Testis (tissue), 5 donors: ENCODE measurements at places on chromosomes 11 and 22. TPM values are rescaled to one million over a fixed set of nuclear protein-coding genes. Genes with fewer than 3 reads are reported as not detected.

The C2CD2L gene
- total RNA-seq, result 12.3 TPM

The MS4A15 gene
- total RNA-seq, result 0.56 TPM

The TSPAN18 gene
- total RNA-seq, result 2.1 TPM

The OR4D11 gene
- not detected for total RNA-seq

The CAPN1 gene
- total RNA-seq, result 85.3 TPM

The B3GAT1 gene
- total RNA-seq, result 3.0 TPM

- H3K27me3 ChIP-seq, result no peaks in the 10 kb centered on the region
- no peak overlapping the region for H3K27ac ChIP-seq
- peaks cover 4% of the 10 kb centered on the region for H3K4me1 ChIP-seq
- no peaks in the 10 kb centered on the region for H3K36me3 ChIP-seq
- peak; percentile 80 for DNase-seq
Measured at GRCh38 chr11:44519989-44520737, 45.3 kb upstream of the CD82 start.

- DNase-seq, result no peak
- no peak overlapping the region for H3K4me3 ChIP-seq
- H3K27ac ChIP-seq, result no peak overlapping the region
- no peaks in the 10 kb centered on the region for H3K27me3 ChIP-seq
Measured at GRCh38 chr22:28187612-28188011, 268.6 kb upstream of the PITPNB start.

DNA sequence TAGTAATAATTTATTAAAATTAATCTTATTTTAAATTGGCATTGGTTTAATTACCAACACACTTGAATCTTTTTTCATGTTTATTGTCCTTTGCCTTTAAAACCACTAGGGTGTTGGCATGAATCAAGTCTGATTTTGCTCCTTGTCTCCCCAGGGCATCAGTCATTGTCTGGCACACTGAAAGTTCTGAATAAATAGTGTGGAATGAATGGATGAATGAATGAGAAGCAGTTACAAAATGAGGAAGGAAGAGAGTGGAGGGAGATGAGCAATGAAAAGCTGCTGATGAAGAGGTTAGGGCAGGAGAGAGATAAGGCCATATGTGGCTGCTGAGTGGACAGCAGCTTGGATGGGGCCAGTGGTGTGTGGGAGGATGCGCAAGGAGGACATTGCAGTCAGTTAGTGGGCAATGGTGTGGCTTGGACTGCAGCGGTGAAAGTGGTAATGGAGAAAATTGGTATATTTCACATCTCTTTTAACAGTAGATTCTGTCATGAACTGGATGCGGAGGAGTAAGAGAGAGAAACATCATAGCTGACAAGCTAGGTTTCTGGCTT is 132.0 kb downstream of the SPON1 start:
- H3K4me3 ChIP-seq, result no peak overlapping the region
- DNase-seq, result no peak
- H3K27ac ChIP-seq, result no peak overlapping the region
- no peaks in the 10 kb centered on the region for H3K36me3 ChIP-seq
- no peaks in the 10 kb centered on the region for H3K4me1 ChIP-seq

GRCh38 chr11:45150301-45150700 is 3.9 kb downstream of the PRDM11 start:
- H3K4me1 ChIP-seq, result peaks cover 24% of the 10 kb centered on the region

- H3K27ac ChIP-seq, result no peak overlapping the region
- no peaks in the 10 kb centered on the region for H3K4me1 ChIP-seq
- no peak for DNase-seq
Measured at GRCh38 chr11:103940551-103940950, 95.9 kb upstream of the DDI1 start.

DNA sequence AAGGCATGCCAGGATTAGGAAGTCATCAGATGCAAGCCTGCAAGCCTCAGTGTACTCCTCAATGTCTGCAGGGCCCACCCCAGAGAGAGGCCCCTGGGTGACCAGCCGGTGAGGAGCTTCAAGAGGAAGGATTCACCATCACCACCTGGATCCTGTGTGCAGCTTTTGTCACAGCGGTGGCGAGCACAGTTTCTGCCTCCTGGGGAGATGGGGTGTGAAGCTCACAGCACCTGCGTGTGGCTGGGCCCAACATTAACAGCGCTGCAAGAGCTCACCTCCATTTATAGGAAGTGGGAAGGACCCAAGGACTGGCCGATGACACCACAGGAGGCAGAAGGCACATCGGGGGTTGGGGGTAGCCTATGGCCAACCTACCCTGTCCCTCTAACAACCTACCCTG is 235.3 kb downstream of the CTTN start:
- no peaks in the 10 kb centered on the region for H3K36me3 ChIP-seq
- no peak overlapping the region for H3K4me3 ChIP-seq
- no peak for DNase-seq
- peaks cover 1% of the 10 kb centered on the region for H3K4me1 ChIP-seq

- DNase-seq, result no peak
- no peak overlapping the region for H3K4me3 ChIP-seq
- H3K27me3 ChIP-seq, result no peaks in the 10 kb centered on the region
- no peaks in the 10 kb centered on the region for H3K4me1 ChIP-seq
- H3K27ac ChIP-seq, result no peak overlapping the region
- H3K36me3 ChIP-seq, result no peaks in the 10 kb centered on the region
Measured at GRCh38 chr11:73401217-73401923, 25.2 kb downstream of the RELT start.

DNA sequence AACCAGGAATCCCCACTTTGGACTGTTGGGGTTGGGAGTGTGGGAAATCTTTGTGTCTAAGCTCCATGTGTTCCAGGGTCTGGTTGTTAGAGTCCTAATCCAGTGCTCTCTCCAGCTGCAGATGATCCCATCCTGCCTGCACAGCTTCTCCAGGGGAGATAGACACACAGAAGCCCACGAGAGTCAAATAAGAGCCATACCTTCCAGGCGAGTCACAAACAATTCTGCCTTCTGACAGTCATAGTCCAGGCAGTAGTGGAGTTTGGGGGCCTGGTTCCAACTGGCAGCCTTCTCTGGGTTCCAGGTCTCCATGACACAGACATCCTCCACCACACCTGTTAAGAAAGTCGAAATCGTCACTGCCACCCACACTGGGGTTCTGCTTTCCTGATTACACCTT is 32.1 kb downstream of the SYT13 start:
- no peaks in the 10 kb centered on the region for H3K4me1 ChIP-seq
- no peak for DNase-seq
- H3K27ac ChIP-seq, result no peak overlapping the region
- no peaks in the 10 kb centered on the region for H3K27me3 ChIP-seq
- no peaks in the 10 kb centered on the region for H3K36me3 ChIP-seq

GRCh38 chr11:78833237-78833636 is 258.6 kb upstream of the NARS2 start:
- DNase-seq, result no peak
- H3K4me3 ChIP-seq, result no peak overlapping the region
- no peak overlapping the region for H3K27ac ChIP-seq
- no peaks in the 10 kb centered on the region for H3K4me1 ChIP-seq
- no peaks in the 10 kb centered on the region for H3K27me3 ChIP-seq
- no peaks in the 10 kb centered on the region for H3K36me3 ChIP-seq

- no peak overlapping the region for H3K4me3 ChIP-seq
- no peaks in the 10 kb centered on the region for H3K27me3 ChIP-seq
- H3K36me3 ChIP-seq, result no peaks in the 10 kb centered on the region
- DNase-seq, result no peak
- H3K27ac ChIP-seq, result no peak overlapping the region
- no peaks in the 10 kb centered on the region for H3K4me1 ChIP-seq
Measured at GRCh38 chr22:19797086-19798002, 36.8 kb downstream of the TBX1 start.

GRCh38 chr11:28139841-28140415 is 31.7 kb downstream of the METTL15 start:
- no peaks in the 10 kb centered on the region for H3K4me1 ChIP-seq
- no peak for DNase-seq
- H3K4me3 ChIP-seq, result no peak overlapping the region
- no peak overlapping the region for H3K27ac ChIP-seq
- H3K36me3 ChIP-seq, result no peaks in the 10 kb centered on the region

- no peak overlapping the region for H3K27ac ChIP-seq
- H3K27me3 ChIP-seq, result no peaks in the 10 kb centered on the region
- no peaks in the 10 kb centered on the region for H3K36me3 ChIP-seq
Measured at GRCh38 chr22:43883012-43883661, 8.7 kb downstream of the PNPLA5 start.

DNA sequence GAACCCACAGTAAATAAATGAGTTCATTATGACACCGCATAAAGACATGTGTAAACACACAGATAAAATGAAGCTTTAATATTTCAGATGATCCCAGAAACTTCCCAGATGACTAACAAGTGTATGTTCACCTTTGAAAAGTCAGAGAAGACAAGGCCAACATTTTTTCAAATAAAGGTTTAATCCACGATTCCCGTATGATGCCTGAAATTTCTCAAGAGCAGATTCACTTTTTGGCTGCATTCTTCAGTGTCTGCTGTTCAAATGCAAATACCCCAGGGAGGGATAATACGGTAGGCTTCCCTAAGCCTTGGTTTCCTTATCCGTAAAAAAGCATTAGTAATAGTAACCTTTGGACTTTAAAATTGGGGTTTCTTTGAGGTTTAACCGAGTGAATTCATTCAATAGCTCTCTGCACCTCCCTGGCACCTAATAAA is 62.5 kb downstream of the SYTL2 start:
- no peak for DNase-seq
- no peaks in the 10 kb centered on the region for H3K27me3 ChIP-seq
- no peak overlapping the region for H3K27ac ChIP-seq
- no peak overlapping the region for H3K4me3 ChIP-seq
- no peaks in the 10 kb centered on the region for H3K36me3 ChIP-seq

GRCh38 chr22:44971651-44972362 is 38.0 kb downstream of the PHF21B start:
- no peak overlapping the region for H3K4me3 ChIP-seq
- H3K4me1 ChIP-seq, result no peaks in the 10 kb centered on the region
- H3K27me3 ChIP-seq, result no peaks in the 10 kb centered on the region
- DNase-seq, result no peak
- no peak overlapping the region for H3K27ac ChIP-seq

- H3K27ac ChIP-seq, result no peak overlapping the region
- no peak overlapping the region for H3K4me3 ChIP-seq
- H3K27me3 ChIP-seq, result no peaks in the 10 kb centered on the region
- peaks cover 4% of the 10 kb centered on the region for H3K4me1 ChIP-seq
Measured at GRCh38 chr22:17726006-17726927, 48.0 kb downstream of the BID start.

DNA sequence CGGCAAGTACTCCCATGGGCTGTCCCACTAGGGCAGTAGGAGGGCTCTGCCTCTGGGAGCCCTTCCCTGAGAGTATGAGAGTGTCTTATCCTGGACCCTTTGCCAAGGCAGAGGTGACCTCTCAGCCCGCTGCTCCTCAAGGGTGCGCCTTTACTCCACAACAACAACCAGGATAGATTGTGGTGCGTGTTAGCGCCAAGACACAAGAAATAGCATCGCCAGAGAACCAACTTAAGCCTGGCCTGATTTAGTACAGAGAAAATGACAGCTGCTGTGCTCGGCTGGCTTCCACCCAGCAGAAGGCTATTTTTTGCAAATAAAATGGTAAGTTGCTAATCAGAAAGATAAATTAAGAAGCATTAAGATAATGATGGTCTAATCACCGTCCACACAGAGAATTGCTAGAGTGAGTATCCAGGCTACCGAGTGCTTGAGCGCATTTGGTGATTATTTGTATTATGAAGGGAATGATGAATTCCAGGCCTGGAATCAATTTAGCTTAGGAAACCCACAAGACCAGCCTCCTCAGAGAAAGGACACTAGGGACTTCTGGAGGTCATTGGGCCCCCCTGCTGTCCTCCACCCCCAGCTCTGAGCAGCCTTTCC is 119.8 kb downstream of the PKNOX2 start:
- H3K36me3 ChIP-seq, result no peaks in the 10 kb centered on the region
- H3K27ac ChIP-seq, result no peak overlapping the region
- no peak for DNase-seq
- peaks cover 29% of the 10 kb centered on the region for H3K4me1 ChIP-seq

GRCh38 chr11:94793002-94793401 is 24.8 kb downstream of the AMOTL1 start:
- H3K27ac ChIP-seq, result no peak overlapping the region
- H3K27me3 ChIP-seq, result no peaks in the 10 kb centered on the region
- no peak for DNase-seq
- peaks cover 28% of the 10 kb centered on the region for H3K4me1 ChIP-seq
- H3K36me3 ChIP-seq, result no peaks in the 10 kb centered on the region
- H3K4me3 ChIP-seq, result no peak overlapping the region

DNA sequence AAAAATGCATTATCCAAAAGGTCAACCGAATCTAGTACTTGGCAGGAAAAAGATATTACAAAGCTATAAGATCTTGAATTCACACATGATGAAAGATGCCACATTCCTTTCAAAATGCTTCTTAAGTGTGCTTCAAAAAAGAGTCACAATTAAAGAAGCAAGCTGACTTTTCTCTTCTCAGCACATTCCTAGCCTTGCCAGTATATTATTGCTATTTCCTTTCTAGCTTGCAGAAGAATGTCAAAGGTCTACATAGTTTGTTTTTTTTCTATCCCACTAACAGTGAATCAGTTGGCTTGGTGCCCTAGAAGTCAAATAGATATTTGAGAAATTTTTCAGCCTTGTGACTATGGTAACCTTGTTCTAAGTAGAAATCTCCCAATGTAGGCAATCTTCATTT is 56.8 kb downstream of the GUCY1A2 start:
- no peak overlapping the region for H3K27ac ChIP-seq
- no peaks in the 10 kb centered on the region for H3K27me3 ChIP-seq

GRCh38 chr22:40631925-40632324 is 4.6 kb downstream of the MRTFA start:
- no peaks in the 10 kb centered on the region for H3K27me3 ChIP-seq
- no peak for DNase-seq
- no peak overlapping the region for H3K27ac ChIP-seq
- H3K4me1 ChIP-seq, result peaks cover 18% of the 10 kb centered on the region
- no peak overlapping the region for H3K4me3 ChIP-seq

DNA sequence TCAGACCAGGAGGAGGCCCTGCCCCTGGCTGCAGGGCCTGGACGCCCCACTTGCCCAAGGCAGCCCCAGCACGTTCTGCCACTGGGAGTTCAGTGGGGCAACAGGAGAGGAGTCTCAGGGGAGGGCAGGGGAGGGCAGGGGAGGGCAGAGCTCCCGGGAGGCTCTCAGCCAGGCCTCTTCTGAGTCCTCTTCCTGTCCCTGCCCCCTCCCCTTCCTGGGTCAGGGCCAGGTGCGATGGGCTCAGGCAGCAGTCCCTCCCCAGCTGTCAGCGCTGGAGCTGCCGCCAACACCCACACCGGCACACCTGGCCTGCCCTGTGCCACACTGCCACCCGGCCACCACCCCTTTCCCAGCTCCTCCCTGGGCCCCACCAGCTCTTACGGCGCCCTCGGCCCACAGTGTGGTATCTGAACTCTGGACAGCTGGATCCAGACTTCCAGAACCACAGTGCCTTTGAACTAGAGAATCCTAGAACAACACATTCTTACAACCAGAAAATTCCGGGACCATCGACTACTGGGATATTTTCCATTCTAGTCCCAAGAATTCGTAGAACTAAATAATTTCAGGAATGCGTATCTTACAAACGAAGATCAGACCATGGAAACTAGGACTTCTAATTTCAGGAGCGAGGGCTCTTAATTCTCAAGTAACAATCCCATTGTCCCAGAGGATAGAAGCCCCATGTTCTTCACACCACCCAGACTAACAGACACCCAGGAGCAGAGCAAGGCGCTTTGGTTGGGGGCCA is 21.8 kb downstream of the RPL3 start:
- H3K27me3 ChIP-seq, result no peaks in the 10 kb centered on the region
- H3K27ac ChIP-seq, result peak overlapping the region; percentile 5
- peaks cover 35% of the 10 kb centered on the region for H3K4me1 ChIP-seq

GRCh38 chr22:49422701-49423100 is 405.0 kb downstream of the BRD1 start:
- H3K27ac ChIP-seq, result no peak overlapping the region
- H3K27me3 ChIP-seq, result no peaks in the 10 kb centered on the region
- no peaks in the 10 kb centered on the region for H3K4me1 ChIP-seq
- no peak for DNase-seq
